Sigmoid colon (tissue), 7 donors: ENCODE measurements at places on chromosomes 3 and 15. TPM values are rescaled to one million over a fixed set of nuclear protein-coding genes. Genes with fewer than 3 reads are reported as not detected.

DNA sequence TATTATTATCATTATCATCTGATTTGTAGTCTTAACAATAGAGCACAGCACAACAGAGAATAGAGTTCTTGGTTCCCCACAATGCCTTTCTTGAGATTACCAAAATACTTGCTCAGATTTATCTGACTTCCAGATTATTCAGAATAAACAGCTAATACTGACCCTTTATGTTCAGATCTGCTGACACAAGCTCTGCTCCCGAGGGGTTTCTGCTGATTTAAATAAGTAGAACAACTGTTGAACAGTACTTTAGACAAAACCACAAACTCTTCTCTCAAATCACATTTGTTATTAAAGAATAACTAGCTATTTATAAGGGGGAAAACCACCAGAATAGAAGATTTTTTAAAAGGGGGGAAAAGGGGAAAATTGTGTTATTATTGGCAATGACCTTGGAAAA, 380.2 kb upstream of the ATP11B start:
- H3K27me3 ChIP-seq: no peaks in the 10 kb centered on the region
- H3K27ac ChIP-seq: no peak overlapping the region
- H3K4me1 ChIP-seq: no peaks in the 10 kb centered on the region
- H3K36me3 ChIP-seq: no peaks in the 10 kb centered on the region
- DNase-seq: no peak
- no peak overlapping the region for H3K4me3 ChIP-seq

DNA sequence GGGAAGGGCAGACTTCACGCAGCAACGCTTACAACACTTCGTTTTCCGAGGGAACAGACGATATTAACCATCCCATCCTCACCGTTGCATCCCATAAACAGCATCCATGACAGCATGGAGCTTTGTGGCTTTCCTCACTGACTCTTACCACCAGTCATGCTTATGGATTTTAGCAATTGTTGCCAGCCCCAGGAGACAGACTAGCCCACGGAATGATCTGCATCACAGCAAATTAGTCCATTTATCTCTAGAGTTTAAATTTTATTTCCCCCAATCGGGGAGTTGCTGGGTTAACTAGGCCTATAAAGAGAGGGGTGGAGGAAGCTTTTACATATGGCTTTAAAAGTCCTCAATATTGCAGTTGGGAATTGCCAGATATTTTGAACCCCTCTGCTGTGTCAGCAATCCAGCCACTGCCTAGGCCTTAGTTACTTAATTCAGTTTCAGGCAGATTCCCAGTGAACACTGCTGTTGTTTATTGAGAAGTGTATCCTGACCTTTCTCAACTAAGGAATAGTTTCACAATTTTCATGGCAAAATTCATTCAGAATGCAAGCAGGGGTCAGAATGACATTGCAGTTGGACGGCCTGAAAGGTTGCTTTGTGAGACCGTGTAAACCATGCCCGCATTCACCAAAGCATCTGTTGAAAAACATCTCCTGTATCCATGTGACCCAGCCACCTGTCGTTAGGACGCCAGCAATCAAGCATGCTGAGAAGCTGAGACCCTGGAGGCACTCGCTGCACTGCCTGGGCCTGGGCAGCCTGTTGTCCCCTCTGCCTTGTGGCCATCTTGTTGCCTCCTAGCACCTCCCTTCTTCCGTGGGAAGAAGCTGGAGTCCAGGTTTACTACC, 397.4 kb upstream of the TPM1 start:
- no peaks in the 10 kb centered on the region for H3K36me3 ChIP-seq
- H3K27me3 ChIP-seq: no peaks in the 10 kb centered on the region
- H3K4me3 ChIP-seq: no peak overlapping the region

GRCh38 chr3:59540241-59540640, 490.4 kb upstream of the CFAP20DC start:
- no peak for DNase-seq
- H3K36me3 ChIP-seq: no peaks in the 10 kb centered on the region
- no peaks in the 10 kb centered on the region for H3K4me1 ChIP-seq
- H3K27ac ChIP-seq: no peak overlapping the region

- H3K27me3 ChIP-seq: no peaks in the 10 kb centered on the region
- H3K36me3 ChIP-seq: no peaks in the 10 kb centered on the region
- no peak overlapping the region for H3K4me3 ChIP-seq
- DNase-seq: peak; percentile 56
- no peaks in the 10 kb centered on the region for H3K4me1 ChIP-seq
Measured at GRCh38 chr3:13581485-13582365, 32.8 kb downstream of the FBLN2 start.

DNA sequence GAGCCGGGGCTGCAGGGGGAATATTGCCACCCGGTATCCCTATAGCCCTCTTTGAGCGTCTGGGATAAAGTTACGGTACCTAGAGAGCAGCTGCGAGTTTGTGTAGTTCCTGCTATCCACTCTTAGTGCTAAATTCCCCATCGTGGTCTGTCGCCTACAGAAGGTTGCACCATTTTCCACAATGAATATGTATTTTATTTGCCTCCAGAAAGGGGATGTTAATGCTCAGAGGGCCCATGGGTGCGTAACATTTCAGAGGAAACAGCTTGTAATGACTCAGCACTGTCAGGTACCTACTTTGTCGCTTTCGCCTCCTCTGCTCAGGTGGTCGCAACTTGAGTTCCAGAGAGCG, 1.1 kb downstream of the SLCO3A1 start:
- H3K27ac ChIP-seq: peak overlapping the region; percentile 93
- no peaks in the 10 kb centered on the region for H3K36me3 ChIP-seq
- H3K27me3 ChIP-seq: no peaks in the 10 kb centered on the region
- DNase-seq: no peak

MCF2L2 gene
- 4.2 TPM for total RNA-seq

DNA sequence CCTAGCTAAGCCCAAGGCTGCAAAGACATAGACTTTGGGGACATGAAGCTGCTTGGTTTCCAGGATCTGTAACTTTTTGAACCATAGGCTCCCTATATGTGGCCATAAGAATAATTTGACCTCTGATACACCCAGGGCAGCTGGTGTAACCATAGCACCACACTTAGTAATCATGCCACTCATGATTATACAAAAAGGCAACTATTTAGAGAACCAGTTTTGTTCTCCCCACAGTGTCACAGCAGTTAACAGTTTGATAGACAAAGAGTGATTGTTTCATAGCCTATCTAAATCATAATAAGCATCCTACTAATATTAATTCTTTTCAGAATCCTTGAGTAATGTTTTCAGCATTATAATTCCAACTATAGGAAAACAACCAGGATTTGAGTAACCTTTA, 334.9 kb downstream of the NEK10 start:
- no peaks in the 10 kb centered on the region for H3K27me3 ChIP-seq
- H3K27ac ChIP-seq: no peak overlapping the region
- DNase-seq: no peak
- no peaks in the 10 kb centered on the region for H3K36me3 ChIP-seq
- no peaks in the 10 kb centered on the region for H3K4me1 ChIP-seq

DNA sequence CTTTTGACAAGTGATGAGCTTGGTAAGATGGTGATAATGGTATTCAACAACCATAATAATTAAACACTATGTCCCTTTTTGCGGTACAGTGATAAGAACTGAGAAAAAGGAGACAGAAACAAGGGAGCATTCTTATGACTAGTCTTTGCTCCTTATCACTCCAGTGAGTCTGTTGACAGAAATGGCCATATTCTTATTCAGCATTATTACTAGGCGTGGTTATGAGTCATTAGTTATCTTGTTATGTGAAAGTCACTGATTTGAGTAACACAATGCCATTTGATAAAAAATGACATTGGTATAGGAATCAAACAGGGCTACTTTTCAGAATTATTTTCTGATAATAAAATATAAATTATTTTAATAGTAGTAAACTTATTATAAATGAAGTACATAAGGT, 193.5 kb downstream of the C3orf38 start:
- no peaks in the 10 kb centered on the region for H3K4me1 ChIP-seq
- H3K27ac ChIP-seq: no peak overlapping the region
- H3K27me3 ChIP-seq: no peaks in the 10 kb centered on the region
- DNase-seq: no peak
- no peak overlapping the region for H3K4me3 ChIP-seq

DNA sequence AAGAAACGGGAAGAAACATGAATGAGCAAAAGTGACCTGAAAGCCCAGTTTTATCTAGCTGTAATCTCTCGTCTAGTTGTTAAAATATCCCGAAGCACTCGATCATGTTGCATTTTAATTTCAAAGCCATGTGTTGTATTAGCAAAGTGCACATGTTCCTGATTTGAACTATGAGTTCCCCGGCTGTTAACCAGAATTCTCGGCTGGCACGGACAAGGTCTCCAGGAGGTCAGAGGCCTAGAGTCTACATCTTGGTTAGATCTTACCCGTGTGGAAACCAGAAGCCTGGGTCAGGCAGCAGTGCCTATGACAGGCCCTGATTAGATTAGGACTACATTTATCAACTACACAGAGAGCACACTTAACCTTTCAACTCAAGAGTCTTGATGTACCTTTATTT, 195.8 kb downstream of the CDIN1 start:
- no peak for DNase-seq
- H3K4me3 ChIP-seq: no peak overlapping the region
- H3K4me1 ChIP-seq: peaks cover 23% of the 10 kb centered on the region
- H3K36me3 ChIP-seq: no peaks in the 10 kb centered on the region

- no peak overlapping the region for H3K4me3 ChIP-seq
- H3K27ac ChIP-seq: no peak overlapping the region
- no peaks in the 10 kb centered on the region for H3K27me3 ChIP-seq
- no peaks in the 10 kb centered on the region for H3K4me1 ChIP-seq
- DNase-seq: no peak
Measured at GRCh38 chr3:57019057-57019456, 41.4 kb upstream of the SPATA12 start.

DNA sequence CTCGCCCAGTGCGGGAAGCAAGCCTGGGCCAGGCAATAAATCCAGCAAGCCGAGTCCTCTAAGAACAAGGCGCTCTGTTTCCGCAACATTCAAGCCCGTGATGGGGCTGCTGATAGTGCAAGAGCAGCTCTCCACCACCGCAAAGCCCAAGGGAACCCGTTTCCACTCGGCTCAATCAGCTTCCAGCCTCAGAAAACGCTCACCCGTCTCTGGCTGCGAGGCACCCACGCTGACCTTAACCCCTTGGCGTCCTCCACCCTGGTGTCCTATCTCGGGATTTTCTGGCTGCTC, 17.8 kb downstream of the SPATA12 start:
- no peaks in the 10 kb centered on the region for H3K27me3 ChIP-seq
- DNase-seq: peak; percentile 88
- H3K4me3 ChIP-seq: peak overlapping the region; percentile 83
- no peaks in the 10 kb centered on the region for H3K36me3 ChIP-seq
- H3K4me1 ChIP-seq: peaks cover 20% of the 10 kb centered on the region

TNFAIP8L3 gene
- total RNA-seq: 7.9 TPM

DNA sequence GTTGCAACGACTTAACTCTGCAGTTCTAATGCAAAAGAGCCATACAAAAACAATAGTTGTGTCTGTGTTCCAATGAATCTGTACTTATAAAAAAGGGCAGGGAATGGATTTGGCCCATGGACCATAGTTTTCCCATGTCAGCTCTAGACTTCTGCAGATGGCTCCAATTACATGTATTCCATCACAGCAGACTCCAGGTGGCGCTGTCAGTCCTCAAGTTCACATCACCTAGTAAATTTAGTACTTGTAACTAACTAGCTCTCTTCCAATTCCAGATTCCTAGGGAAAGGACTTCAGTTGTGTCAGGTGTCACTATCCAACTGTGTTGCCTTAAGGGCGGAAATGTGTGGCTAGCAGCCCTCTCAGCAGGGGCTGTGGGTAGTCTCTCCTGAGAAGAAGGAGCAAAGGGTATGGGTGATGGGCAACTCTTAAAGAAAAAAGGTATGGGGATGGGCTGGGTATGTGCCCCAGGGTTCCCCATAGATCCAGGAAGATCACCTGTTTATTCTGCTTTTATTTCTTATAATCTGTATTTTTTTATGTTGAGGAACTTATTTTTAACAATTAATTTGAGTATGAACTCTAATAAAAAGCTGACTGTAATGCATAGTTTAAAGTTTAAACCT, 36.2 kb downstream of the BBS4 start:
- no peaks in the 10 kb centered on the region for H3K27me3 ChIP-seq
- H3K27ac ChIP-seq: no peak overlapping the region

DNA sequence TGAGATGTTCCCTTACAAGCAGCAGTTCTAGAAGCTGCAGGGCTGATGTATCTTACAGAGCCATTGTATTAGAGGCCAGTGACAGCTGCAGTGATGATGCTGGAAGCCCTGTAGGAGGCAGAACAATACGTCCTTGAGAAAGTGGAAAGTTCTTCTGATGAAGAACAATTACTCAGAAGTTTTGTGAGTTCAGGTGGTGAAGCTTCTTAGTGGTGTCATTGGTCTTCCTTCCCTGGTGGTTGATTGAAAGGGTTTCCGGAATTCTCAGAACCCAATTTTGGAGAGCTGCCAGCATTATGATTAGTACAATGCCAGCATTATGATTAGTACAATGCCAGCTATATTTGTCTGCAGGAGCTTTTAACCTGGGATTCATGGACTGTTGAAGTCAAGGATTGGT, 356.4 kb downstream of the MFSD1 start:
- no peak overlapping the region for H3K4me3 ChIP-seq
- no peak for DNase-seq
- H3K27me3 ChIP-seq: no peaks in the 10 kb centered on the region
- no peaks in the 10 kb centered on the region for H3K36me3 ChIP-seq
- no peaks in the 10 kb centered on the region for H3K4me1 ChIP-seq
- no peak overlapping the region for H3K27ac ChIP-seq

DNA sequence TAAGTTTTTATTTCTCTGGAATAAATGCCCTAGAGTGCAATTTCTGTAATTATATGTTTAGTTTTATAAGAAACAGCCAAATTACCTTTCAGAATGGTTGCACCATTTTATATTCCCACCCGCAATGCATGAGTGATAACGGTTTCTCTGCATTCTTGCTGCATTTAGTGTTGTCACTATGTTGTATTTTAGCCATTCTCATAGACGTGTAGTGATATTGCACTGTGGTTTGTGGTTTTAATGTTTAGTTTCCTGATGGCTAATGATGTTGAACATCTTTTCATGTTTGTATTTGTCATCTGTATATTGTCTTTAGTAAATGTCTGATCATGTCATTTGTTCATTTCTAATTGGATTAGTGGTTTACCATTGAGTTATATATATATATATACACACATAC, 73.0 kb upstream of the GOLIM4 start:
- H3K27ac ChIP-seq: no peak overlapping the region
- no peaks in the 10 kb centered on the region for H3K27me3 ChIP-seq
- peaks cover 4% of the 10 kb centered on the region for H3K4me1 ChIP-seq
- no peak overlapping the region for H3K4me3 ChIP-seq

GRCh38 chr3:33496449-33496848, 56.2 kb upstream of the UBP1 start:
- no peaks in the 10 kb centered on the region for H3K27me3 ChIP-seq
- no peak for DNase-seq
- no peaks in the 10 kb centered on the region for H3K4me1 ChIP-seq
- no peak overlapping the region for H3K27ac ChIP-seq
- H3K4me3 ChIP-seq: no peak overlapping the region
